HFFc6 (cell line): ENCODE measurements at places on chromosomes 5 and 9. TPM values are rescaled to one million over a fixed set of nuclear protein-coding genes. Genes with fewer than 3 reads are reported as not detected.

The MAP1B gene
- 149 to 236 TPM (median 215 TPM) in 3 replicates for total RNA-seq

GRCh38 chr9:71758785-71759184 lies 9.5 kb downstream of the CEMIP2 start:
- no peak for DNase-seq

The SLC34A1 gene
- not detected in 3 replicates for total RNA-seq

The TAF11L5 gene
- total RNA-seq, result not detected in 3 replicates

The RLN2 gene
- total RNA-seq, result not detected in 3 replicates

DNA sequence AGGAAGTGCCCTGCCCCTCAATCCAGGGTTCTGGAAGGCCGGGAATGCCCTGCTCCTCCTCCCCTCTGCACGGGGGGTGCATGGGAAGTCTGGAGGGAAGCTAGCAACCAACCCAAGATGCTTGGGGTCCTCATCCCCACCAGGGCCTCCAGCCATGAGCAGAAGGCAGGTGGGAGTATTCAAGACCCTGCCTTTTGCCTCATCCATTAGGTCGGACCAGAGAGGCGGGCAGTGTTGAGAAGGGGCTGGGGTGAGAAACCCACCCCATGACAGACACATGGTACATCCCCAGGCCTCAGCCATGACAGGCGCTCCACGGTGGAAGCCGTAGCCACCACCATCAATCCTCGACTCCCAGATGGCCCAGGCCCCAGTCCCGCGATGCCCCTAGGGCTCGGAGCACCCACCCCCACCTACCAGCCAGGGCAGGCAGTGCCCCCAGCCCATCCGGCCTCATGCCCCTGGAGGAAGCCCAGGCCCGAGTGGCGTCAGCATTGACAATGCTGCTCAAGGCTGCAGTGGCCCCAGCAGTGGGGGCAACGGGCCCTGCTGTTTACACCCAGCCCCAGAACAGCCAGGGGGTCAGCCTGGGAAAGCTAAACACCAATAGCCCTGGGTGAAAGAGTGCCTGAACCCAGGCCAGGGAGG lies 8.6 kb downstream of the NR5A1 start:
- no peak for DNase-seq

The GARIN3 gene
- total RNA-seq, result not detected in 3 replicates

DNA sequence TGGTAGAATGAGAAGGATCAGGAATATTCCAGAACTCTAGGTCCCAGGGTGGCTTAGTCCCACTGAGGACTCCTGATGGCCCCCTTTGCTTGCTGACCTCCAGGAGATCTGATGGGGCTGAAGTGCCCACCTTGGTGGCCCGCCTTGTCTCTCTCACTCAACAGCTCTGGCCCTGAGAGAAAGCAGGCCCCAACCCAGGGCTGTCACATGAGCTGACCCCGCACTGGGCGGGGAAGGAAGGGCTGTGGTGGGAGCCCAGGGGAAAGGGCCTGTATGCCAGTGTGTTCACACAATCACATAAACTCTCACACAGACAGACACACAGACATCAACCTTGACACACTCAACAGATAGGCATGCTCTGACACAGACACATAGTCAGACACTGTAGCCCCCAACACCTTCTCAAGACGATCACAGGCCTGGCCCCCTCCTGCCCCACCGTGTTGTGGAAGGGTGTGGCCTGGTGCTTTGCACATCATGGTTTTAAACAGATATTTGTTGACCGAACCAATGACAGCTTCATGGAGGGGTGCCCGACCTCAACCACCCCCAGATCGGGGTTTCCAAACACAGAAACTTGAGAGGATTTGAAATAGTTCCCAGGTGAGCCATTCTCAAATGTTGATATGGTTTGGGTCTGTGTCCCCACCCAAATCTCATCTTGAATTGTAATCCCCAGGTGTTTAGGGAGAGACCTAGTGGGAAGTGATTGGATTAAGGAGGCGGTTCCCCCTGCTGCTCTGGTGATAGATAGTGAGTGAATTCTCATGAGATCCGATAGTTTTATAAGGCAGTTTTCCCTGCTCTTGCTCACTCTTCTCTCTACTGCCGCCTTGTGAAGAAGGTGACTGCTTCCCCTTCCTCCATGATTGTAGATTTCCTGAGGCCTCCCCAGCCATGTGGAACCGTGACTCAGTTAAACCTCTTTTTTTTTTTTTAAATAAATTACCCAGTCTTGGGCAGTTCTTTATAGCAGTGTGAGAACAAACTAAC lies 48.5 kb upstream of the HAND1 start:
- no peak for DNase-seq

DNA sequence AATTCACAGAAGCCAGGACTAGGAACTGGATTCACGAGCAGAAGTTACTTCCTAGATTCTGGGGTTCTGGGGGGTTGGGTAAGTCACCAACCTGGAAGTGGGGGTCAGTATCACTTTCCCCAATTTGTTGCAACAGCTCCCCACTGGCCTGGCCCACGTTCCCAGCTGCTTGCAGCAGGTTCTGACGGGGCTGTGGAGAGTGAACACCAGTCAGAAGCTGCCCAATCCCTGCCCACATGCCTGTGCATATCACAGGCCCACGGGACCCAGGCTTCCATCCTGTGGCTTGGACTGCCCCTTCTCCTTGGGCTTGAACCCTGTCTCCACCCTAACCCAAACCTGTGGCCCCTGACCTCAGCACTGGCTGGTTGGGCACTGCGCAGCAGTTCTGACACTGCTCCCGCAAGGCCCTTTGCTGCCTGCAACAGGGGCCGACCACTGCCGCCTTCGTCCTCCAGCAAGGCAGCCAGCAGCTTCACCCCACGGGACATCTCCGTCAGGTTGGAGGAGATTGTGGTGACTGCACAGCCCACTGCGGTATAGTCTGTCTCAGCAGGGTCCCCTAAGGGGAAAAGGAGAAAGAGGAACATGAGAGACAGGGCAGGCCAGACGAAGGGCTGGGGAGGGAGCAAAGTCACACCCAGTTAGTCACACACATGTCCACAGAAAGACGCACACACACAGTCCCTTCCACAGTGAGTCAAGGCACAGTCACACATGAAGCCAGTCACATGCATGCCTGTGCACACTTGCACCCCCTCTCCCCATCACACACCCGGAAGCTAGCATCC lies 13.1 kb downstream of the TLN1 start:
- DNase-seq, result no peak

DNA sequence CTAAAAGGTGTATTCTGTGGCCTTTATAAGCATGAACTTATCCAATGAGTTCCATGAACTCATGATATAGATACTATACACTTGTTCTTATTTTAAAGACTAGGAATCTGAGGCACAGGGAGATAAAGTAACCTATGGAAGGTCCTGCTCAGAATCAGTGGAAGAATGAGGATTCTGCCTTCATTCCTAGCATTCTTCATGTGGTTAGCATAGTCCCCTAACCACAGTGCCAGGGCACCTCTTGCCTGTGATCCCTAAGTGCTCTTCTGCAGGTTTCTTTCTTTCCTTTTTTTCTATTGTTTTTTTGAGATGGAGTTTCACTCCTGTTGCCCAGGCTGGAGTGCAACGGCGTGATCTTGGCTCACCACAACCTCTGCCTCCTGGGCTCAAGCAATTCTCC lies 174.1 kb downstream of the C9orf152 start:
- DNase-seq, result peak; percentile 21

The IFT74 gene
- total RNA-seq, result 10.4 to 15.0 TPM (median 10.5 TPM) in 3 replicates

The SUSD1 gene
- total RNA-seq, result 3.8 to 8.2 TPM (median 3.8 TPM) in 3 replicates

GRCh38 chr9:111598733-111599091 lies 735 bp downstream of the PTGR1 start:
- DNase-seq, result peak; percentile 42

The RNF20 gene
- total RNA-seq, result 42.8 to 45.8 TPM (median 43.0 TPM) in 3 replicates

DNA sequence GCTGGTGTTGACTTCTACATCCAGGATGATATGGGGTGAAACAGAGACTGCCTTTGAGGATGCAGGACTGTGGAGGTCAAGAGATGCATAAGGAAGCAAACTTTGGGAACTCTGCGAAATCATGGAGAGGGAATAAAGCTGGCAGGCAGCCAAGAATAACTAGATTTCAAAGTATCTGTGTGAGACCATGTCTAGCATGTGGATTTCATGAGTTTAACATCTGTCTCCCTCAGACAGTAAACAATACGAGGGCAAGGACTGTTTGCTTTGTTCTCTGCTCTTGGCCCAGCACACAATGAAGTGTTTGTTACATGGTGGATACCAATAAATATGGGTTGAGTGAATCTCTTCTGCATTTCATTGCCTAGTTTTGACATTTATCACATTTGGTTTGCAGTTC lies 71.3 kb downstream of the RASEF start:
- DNase-seq, result no peak

DNA sequence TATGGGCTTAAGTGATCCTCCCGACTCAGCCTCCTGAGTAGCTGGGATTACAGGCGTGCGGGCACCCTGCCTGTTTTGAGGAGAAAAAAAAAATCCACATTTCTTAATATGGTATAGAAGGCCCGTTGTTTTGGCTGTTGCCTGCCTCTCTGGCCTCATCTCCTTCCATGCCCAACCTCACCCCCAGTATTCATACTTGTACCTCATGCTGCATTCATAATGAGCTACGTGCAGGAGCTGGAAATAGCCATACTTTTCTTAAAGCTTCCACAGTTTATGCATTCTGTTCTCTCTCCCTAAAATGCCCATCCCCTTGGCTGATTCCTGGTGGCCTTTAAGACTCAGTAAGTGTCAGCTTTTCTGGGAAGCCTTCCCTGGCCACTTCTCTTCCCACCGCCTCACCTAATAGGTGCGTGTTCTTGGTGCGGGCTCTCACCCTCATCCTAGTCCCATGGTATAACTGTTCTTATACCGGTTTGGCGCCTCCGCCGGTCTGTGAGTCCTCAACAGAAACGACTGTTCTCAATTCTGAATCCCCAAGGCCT lies 2.1 kb upstream of the TPM2 start:
- no peak for DNase-seq

- no peak for DNase-seq
These were observed 88.6 kb downstream of the PPP2R2B start for GRCh38 chr5:146789712-146790653.

- DNase-seq, result no peak
These were observed 1275.6 kb upstream of the CDH9 start for GRCh38 chr5:28313953-28314352.

DNA sequence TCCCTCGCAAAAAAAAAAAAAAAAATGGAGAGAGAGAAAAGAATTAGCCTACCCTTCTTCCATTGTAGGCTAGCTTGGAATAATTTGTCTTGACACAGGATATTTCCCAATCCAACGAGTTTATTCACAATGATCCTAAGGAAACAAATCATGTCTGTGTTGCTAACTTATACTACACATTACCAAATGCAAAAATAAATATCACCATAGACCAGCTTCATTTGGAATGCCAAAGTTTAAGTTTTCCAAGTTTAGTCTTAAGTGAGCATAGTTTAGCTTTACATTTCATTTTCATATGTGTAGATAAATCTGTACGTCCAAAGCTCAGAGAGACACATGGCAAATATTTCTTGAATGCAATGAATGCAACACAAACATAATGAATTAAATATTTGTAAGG lies 1106.2 kb upstream of the DMAC1 start:
- DNase-seq, result no peak

The SLC36A2 gene
- total RNA-seq, result not detected in 2 replicates

DNA sequence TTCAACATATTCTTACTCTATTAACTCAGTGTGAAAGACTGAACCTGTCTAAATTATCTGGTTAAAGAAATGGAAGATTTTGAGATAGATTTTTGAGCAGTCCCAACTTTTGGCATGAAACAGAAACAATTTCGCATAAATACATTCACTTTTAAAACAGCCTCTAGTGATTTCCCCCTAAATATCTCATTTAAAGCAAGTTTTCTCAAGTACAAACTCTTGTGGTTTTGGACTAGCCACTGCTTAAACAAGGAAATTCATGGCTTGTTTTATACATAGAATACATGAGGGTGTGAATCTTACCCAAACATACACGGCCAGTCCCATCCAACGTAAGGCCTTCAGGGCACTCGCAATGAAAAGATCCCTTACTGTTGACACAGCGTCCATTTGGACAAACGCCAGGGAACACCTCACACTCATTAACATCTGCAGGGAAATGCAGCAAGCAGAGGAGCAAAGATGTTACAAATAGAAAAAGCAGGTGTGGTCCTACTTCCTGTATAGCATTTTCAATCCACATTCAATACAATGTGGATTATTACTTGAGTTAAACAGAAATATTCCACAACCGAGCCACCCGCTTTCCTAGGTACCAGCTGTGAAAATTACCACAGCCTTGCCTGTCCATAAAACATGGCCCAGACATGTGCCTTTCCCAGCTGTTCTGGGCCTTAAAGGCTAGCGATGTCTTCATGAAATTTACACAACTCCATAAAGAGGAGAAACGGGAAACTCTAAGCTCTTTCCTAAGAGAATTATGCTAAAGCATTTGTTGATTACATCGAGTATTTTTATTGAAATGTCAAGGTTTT lies 188.8 kb downstream of the FBN2 start:
- DNase-seq, result no peak

DNA sequence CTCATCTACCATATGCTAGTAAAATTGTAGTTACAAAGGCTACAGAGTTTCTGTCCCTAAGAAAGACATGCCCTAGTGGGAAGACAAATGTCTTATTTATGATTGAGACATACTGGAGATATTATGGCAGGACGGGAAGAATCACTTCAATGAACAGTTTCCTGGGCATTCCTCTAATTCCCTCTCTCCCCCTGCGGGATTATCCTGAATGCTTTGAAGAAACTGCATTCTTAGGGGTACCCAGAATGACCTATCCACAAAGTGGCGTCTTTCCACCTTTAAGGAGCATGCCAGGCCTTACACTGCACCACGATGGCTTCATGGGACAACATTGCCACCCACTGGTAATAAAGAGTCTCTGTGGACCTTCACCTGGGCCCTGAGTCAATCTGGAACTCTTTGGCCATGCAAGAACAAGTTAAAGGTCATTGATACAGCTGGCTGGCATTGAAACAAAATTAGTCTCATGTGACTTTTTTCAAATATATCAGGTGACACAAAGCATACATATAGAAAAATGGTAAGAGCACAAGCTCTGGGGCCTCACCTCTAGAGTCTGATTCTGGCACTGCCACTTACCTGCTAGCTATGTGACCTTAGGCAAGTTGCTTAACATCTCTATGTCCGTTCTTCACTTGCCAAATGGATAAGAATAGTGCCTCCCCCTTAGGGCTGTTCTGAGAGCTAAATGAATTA lies 32.0 kb downstream of the ANKRD55 start:
- peak; percentile 48 for DNase-seq
